ENCODE measurements at places on chromosomes 7 and 10. TPM values are rescaled to one million over a fixed set of nuclear protein-coding genes. Genes with fewer than 3 reads are reported as not detected.

Gene OR2A12
- not detected for total RNA-seq

Gene UPK3BL1
- 6.0 TPM for total RNA-seq

Gene RBP3
- total RNA-seq, result not detected

Gene FGFR2
- total RNA-seq, result 14.7 TPM

Gene RASSF4
- total RNA-seq, result 1.2 TPM

Gene OLAH
- total RNA-seq, result 0.55 TPM

Gene ACSM6
- total RNA-seq, result not detected

Gene WDR86
- total RNA-seq, result 0.08 TPM

Gene PPP1R9A
- total RNA-seq, result not detected

Gene MLXIPL
- total RNA-seq, result not detected

Gene CPA1
- total RNA-seq, result not detected

Gene FAM131B
- 0.08 TPM for total RNA-seq

Gene ADRA2A
- total RNA-seq, result not detected

Gene SAP25
- total RNA-seq, result not detected
